ENCODE measurements at places on chromosomes 16 and 17. TPM values are rescaled to one million over a fixed set of nuclear protein-coding genes. Genes with fewer than 3 reads are reported as not detected.

UTP18 gene
- 39.7 TPM for total RNA-seq

ACSM3 gene
- total RNA-seq: 6.4 TPM

PRCD gene
- total RNA-seq: 0.92 TPM

MMP25 gene
- total RNA-seq: 9.6 TPM

CES5A gene
- not detected for total RNA-seq

- DNase-seq: no peak
Measured at GRCh38 chr17:32116937-32117336, 25.4 kb upstream of the RHOT1 start.

GRCh38 chr17:31492880-31493655 lies 101.6 kb downstream of the RAB11FIP4 start:
- peak; percentile 40 for DNase-seq

DNA sequence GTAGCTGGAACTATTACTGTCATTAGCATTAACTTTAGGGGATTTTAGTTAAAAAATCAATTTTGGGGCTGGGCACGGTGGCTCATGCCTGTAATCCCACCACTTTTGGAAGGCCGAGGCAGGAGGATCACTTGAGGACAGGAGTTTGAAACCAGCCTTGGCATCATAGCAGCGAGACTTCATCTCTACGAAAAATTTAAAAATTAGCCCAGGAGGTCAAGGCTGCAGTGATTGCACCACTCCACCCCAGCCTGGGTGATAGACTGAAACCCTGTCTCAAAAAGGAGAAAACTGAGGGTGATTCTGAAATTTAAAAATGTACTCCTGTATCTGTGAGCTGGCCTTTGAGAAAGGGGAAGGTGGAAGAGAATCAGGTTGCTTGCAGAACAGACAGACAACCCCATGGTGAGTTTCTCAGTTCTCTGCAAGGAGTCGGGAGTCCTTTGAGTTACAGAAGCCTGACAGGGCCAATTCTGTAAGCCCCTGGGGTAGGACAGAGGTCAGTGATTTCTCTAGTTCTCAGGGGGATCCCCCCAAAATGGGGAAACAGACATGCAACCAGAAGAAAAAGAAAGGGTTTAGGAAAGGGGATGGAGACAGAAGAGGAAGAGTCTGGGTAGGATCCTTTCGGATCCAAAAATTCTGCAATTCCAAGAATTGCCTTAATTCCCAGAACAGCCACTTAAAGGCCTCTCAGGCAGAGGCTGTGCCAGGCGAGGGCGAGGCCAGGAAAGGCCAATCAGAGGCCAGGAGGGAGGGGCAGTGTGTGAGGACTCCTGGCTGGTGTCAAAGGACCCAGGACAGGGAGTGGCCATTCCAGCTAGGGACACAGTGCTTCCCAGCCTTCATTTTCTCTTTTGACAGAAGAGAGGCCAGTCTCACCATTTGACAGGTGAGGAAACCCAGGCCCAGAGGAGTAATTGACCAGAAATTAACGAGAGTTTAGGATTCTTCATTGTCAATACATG lies 6.7 kb downstream of the NUPR1 start:
- DNase-seq: no peak

DNA sequence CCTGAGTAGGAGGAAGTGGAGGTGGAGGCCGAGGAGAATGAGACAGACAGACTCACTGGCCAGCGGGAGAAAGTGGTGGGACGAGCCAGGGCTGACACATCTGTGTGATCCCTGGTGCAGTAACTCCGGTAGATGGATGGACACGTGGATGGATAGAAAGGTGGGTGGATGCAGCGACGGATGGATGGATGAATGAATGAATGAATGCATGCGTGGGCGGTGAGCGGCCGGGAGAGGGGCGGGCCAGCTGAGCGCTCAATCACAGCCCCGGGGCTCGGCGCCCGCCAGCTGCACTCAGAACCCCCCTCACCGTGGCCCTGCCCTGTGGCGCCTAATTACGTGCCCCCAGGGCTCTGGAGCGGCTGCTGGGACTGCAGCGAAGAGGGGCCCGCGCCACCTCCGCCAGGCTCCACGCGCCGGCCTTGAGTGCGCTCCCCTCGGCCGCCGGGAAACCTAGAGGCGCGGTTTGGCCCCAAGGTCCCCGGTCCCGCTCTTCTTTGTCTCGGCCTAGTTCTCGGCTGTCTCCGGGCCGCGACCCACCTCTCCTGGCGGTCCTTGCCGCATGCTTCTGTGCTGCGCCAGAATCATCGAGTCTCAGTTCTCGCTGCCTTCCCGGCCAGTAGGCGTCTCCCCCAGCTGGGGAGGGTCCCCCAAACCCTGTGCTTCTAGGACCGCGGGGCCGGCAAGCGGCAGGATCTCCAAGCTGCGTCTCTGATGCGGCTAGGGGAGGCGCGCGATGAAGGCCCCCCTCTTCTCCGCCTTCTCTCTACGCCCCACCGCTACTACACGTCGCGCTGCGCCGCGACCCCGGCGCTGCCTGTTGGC lies 41.0 kb downstream of the RAI1 start:
- no peak for DNase-seq

- no peak for DNase-seq
Measured at GRCh38 chr17:81491181-81491581, 21.4 kb downstream of the ACTG1 start.

- DNase-seq: no peak
Measured at GRCh38 chr17:4635823-4636375, 5.6 kb downstream of the ALOX15 start.

GRCh38 chr17:39562976-39563375 lies 44.7 kb downstream of the NEUROD2 start:
- no peak for DNase-seq

DNA sequence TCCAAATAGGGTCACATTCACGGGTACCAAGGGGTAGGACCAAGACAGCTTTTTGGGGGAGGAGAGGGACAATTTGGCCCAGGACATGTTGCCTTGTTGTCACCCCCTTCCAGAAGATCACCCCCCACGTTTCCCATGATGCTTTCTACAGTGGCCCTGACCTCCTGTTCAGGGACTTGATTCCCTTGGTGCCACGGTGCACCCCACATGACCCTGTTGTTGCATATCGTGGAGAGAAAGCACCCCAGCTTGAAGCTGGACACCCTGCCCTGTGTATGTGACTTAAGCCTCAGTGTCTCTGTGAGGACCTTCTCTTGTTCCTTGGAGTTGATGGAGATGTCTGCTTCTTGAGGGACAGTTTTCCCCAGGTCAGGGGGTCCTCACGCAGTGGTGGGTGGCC lies 12.6 kb downstream of the IL34 start:
- no peak for DNase-seq

DNA sequence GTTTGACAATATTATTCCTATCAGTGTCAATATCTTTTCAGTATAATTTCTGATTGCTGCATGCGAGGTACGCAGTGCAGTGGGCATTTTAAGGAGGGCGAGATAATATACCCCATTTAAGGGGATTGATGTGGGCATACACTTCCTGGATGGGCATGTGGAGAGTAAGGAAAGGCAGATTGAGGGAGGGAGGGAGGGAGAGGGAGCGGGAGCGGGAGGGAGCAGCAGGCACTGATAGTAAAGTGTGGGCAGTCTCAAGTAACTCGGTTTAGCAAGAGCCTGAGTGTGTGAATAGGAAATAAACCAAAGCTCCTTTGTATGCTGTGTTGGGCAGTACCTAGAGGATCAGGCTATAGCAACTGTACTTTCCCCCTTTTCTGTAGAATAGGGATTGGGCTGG lies 5.1 kb downstream of the BPTF start:
- no peak for DNase-seq

- no peak for DNase-seq
Measured at GRCh38 chr17:76659928-76660655, 16.5 kb upstream of the ST6GALNAC1 start.

DNA sequence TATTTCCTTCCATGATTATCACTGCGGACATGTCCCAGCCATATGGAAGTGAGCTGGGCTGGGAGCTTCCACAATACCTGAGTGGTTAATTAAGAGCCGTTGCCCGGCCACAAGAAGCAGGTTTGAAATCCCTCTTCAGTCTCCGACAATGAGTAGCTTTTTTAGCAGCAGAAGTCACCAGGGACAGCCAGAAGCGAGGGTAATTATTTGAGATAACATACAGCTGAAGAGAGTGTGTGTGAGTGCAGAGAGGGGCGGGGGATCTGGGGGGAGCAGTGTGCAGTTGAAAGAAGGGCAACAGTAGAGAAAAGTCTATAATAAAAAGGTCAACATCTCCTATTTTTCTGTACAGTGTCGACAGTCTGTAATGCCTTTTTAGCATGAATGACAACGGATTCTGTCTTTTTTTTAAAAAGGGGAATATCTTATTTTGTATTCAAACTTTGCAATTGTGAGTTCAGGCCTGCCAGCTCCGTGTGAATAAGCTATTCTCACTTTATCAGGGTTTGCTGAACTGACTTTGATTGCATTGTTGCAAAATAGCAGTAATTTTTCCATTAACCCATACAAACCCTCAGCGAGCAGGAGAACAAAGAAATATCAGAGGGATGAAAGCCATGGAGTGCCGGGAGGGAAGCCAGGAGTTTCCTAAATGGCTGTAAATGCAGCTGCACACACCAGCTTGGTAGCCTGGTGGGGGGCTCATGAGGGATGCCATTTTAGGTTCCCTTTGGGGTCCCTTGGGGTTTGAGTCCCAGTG lies 220.3 kb upstream of the IRX3 start:
- DNase-seq: no peak

GRCh38 chr16:11634312-11634711 lies 33.9 kb upstream of the SNN start:
- DNase-seq: no peak

- DNase-seq: no peak
Measured at GRCh38 chr17:81164371-81165245, 699 bp upstream of the PVALEF start.

DNA sequence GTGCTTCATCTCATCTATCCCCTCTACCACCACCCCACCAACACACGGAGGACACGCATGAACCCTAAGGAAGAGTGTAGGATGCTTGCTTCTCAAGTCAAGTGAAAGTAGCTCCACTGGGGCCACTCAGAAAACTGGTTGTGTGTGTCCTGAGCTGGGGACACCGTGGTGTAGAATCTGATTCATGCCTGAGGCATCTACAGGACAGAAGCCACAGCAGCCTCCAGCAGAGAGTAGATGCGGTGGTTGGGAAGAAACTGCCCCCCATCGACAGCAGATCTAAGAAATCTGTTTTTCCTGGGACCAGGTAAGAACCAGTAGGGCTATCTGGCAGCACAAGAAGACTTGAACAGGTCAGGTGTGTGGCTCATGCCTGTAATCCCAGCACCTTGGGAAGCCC lies 51.9 kb upstream of the HLF start:
- DNase-seq: no peak

- DNase-seq: no peak
Measured at GRCh38 chr16:3145660-3146059, 10.8 kb downstream of the ZNF213 start.

- no peak for DNase-seq
Measured at GRCh38 chr17:51668155-51668962, 408.0 kb downstream of the UTP18 start.

- no peak for DNase-seq
Measured at GRCh38 chr16:85087899-85088569, 24.2 kb downstream of the CIBAR2 start.

DNA sequence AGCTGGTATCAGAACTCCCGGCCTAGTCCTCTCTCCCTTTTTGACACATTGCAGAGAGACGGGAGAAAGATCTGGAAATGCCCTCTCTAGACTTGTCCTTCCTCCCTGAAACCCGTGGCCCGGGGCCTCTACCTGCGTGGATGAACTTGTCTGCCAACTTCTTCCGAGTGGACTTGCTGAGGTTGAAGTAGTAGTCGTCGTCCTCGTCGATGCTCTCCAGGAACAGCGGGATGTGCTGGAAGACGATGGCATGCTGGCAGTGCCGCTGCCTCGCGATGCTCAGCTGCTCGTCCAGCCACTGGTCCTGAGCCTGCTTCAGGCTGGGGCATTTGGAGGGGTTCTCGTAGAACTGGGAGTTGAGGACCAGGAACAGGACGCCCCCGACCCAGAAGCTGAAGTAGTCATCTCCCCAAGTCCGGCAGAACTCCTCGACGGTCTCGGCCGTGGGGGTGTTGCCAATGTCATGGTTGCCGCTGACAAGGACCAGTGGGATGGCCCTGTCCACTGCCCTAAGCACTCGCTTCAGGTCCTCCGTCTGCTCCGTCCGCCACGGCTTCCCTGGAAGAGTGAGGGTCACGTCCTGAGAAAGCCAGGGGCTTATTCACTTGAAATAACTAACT lies 99.1 kb downstream of the CPPED1 start:
- DNase-seq: no peak

DNA sequence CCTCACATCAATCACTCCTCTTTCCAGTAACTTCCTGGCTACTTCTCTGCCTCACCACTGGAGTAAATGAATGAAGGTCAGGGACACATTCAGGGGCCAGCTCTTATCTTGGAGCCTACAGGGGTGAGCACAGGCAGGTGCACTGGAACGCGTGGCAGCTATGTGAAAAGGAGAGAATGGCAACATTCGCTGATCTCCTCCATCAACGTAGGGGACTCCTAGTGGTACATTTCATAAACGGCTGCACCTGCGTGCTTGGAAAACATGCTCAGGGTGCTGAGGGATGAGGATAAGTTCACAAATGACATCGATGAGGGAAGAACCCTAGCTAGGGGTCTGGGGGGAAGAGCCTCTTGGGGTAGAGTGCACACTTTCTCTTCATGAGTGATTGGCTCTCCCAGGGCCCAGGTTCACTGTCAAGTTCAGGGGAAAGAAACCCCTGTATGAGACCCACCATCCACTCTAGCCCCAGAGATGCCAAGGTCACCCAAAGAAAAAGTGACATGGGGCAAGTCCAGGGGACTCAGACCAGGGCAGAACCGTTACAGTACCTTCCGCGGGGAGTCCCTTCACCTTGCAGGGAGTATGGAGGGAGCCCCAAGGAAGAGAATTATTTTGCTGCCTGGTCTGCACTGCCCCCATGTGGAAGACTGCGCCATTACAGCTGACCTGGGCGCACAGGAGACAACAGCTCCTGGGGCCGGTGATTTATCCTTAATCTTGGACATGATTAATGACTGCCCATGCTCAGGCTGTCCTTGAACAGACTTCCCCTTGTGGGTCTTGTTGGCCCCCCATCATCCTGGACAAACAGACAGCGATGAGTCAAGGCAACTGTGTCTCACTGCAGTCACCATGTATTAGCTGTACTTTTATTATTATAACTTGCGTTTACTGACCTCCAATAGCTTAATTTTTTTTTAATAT lies 30.1 kb downstream of the VAC14 start:
- DNase-seq: peak; percentile 43
